NCI-H2081 treated with DMSO at 0.1 percent for 48 hours (cell line): ENCODE measurements at places on chromosomes 16 and 17.

DNA sequence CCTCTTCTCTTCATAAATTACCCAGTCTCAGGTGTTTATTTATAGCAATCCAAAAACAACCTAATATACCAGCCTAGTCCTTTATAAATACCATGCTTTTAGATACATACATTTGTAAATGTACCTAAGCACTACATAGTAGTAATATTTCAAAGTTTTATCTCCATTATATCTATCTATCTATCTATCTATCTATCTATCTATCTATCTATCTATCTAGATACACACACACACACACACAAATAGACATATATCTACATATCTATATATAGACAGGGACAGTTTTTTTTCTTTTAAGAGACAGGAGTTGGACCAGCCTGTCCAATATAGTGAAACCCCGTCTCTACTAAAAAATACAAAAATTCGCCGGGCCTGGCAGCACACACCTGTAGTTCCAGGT lies 5.8 kb downstream of the CEP20 start:
- DNase-seq, result no peak

GRCh38 chr17:59149051-59149450 lies 5.9 kb downstream of the SKA2 start:
- no peak for DNase-seq

DNA sequence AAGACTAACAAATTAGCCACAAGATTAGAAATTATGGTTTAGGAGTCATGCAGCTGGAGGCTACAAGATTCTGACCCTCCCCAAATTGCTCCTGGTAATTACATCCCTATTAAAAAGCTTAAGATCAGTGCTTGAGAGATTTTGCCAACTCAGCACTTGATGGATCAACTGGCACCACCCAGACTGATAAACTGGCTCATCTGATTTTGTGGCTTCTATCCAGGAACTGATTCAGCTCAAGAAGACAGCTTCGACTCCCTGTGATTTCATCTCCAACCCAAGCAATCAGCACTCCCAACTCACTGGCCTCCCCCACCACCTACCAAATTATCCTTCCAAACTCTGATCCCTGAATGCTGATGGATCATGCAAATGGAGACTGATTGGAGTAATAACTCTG lies 94.8 kb downstream of the TNFRSF13B start:
- DNase-seq, result no peak

DNA sequence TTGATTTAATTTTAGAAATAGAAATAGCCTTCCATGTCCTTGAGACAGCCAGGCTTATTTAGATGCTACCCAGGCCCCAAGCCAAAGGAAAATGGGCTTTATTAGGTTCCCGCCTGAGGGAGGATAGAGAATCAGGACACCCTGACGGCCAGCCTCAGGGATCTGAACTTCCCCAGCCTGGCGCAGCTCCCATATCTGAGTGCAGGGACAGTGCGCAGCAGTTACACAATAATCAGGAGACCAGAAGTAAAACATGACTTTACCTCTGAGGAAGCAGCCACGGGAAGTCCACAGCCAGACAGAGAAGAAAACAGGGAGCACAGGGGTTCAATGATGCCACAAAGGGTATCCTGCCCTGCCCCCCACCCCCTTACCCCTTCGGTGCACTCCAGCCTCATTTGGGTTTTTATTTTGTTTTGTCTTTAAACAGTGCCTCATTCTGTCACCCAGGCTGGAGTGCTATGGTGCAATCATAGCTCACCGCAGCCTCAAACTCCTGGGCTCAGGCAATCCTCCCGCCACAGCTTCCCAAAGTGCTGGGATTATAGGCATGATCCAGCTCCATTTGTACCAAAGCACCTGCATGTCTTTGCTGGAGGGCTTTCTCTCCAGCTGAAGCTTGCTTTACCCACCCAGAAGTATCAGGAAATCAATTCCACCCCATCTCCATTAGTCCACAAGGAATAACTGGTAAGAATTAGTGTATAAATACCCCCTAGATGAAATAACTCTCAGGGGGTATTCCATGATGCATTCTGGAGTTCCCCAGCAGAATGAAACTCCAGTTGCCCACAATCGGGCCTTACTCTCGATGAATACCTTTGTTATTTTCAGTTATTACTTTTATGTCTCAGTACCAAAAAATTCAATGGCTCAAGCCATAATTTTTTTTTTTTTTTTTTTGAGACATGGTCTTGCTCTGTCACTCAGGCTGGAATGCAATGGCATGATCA lies 21.9 kb downstream of the ORC6 start:
- DNase-seq, result no peak

GRCh38 chr16:17557480-17557879 lies 86.7 kb upstream of the XYLT1 start:
- DNase-seq, result no peak
